Upper lobe of left lung (tissue), 6 donors: ENCODE measurements at places on chromosomes 11 and 22. TPM values are rescaled to one million over a fixed set of nuclear protein-coding genes. Genes with fewer than 3 reads are reported as not detected.

GRCh38 chr22:37609240-37610152 is 862 bp downstream of the GGA1 start:
- no peak for DNase-seq

DNA sequence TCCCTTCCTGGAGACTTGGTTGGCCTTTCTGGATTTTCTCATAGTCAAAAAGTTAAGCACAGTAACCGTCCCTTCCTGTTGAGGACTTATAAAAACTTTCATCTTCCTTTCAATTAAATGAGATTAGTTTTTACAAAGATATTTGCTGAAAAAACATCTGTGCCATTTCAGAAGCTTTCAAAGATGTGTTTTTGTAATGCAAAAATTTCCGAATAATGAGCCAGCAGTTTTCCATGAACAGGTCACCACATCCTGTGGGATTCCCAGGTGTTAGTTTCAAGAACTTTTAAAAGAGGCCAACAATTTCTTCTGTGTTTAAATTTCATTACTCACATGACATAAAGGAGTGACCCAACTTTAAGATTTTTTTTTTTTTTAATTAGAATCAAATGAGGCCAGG is 18.0 kb downstream of the NUP50 start:
- DNase-seq, result no peak

The FXYD6 gene
- total RNA-seq, result 61.4 TPM

DNA sequence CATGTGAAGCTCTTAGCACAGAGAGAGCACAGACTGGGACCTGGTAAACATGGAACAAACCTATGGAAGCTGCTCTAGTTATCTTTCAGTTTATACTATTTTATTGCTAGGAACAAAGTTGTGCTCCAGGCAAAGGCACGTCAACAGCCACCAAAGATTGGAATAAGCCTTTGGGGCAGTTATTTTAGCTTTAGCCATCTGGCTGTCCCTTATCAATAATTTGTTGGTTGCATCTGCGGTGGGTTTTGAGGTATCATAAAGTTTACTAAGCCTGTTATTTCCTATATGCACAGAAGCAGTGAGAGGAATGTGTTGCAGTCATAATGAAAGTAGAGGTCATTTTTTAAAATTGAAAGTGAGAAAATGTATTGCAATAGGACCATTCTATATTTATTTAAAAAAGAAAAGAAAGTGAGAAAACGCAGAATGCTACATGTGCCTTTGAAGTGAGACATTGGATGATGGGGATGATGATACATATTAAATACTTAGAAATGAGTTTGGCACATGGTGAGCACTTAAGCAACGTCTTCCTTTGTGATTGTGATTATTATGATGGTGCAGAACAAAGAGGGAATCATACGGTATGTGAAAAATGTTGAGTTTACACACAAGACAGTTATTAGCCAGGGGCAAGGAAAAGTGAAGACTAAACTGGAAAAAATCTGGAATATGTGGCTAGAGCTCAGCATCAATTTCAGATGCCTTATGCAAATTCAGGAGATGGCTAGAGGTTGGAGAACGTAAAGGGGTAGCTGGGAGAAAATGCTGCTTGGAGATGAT is 58.3 kb downstream of the PRR5L start:
- DNase-seq, result no peak

The NUDT8 gene
- 11.8 TPM for total RNA-seq

DNA sequence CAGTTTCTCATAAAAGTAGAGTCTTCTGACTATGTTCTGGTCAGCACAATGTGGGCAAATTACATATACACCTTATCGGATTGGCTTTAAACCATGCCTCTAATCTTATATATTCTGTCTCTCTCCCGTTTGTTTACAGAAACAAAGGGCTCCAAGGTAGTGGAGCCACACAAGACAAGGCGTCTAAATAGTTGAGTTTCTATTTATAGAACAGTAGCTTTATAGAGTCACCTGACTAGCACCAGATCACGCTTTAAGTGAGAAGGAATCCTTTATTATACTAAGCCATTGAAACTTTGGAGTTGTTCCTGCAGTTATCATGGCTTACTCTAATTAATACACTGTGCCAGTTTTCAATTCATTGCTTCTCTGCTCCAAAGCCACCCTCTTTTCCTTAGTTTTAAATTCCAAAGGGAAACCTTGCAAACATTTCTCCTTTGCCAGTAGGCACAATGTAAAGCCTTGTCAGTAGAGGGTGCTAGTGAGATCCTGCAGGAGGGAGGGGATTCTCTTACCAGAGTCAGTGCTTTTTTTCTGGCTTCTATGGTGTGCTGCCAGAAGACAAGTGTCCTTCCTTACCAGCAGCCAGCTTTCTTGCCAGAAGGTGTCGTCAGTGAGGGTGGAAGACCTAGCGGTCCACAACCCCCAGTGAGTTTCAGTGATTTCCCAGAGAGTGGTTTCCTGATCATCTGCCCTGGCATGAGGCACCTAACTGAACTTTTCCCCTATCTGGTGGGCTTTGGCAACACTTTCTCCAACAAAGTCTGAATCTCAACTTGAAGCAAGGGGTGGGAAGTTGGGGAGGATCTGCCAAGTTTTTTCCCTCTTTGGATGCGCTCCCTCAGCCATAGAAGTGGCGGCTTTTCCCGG is 71.7 kb downstream of the RAB38 start:
- no peak for DNase-seq

GRCh38 chr22:49371325-49372110 is 456.2 kb downstream of the BRD1 start:
- no peak for DNase-seq

The PAFAH1B2 gene
- total RNA-seq, result 83.1 TPM

- DNase-seq, result no peak
Measured at GRCh38 chr11:121132211-121132976, 31.4 kb downstream of the TECTA start.

DNA sequence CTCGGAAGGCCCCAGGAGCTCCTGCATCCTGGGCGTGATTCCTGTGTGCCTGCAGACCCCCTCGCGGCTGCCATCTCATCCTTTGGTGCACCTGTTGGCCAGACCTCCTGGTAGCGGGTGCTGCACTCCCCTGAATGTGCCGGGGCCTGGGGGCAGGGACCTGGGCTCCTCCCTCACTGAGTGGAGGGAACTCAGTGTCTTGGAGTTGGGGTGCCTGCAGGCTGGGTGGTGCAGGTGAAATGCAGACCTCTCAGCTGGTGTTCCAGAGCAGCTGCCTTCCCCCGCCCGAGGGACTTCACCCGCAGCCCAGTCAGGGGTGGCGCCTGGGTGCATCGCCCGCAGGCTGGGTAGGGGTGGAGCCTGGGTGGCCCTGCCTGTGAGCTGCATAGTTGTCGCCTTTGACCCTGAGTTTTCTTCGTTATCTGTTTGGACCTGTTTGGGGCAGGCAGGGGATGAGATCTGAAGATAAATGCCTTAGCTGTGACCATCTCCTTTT is 31.4 kb downstream of the LRP5 start:
- DNase-seq, result peak; percentile 79

The YPEL4 gene
- total RNA-seq, result 2.6 TPM

DNA sequence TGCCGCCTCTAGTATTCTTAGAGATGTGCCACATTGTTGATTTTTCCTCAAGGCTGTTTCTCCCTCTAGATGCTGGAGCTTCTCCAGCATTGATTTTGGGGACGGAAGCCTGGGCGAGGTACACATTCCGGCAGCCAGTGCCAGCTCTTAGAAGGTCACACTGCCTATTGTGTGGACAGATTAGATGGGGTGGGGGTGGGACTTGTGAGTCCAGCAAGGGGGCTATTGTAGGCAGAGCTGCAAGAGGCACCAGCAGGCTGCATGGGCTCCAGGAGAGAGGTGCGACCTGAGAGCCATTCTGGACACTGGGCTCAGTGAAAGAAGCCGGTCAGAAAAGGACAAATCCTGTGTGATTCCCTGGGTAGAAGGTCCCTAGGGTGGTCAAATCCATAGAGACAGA is 12.4 kb downstream of the C11orf21 start:
- DNase-seq, result peak; percentile 21

- no peak for DNase-seq
Measured at GRCh38 chr11:125376856-125377255, 119.2 kb downstream of the FEZ1 start.

The FAM180B gene
- not detected for total RNA-seq

- no peak for DNase-seq
Measured at GRCh38 chr11:125649465-125650166, 24.7 kb downstream of the CHEK1 start.

- DNase-seq, result no peak
Measured at GRCh38 chr22:28002181-28002700, 83.2 kb upstream of the PITPNB start.

DNA sequence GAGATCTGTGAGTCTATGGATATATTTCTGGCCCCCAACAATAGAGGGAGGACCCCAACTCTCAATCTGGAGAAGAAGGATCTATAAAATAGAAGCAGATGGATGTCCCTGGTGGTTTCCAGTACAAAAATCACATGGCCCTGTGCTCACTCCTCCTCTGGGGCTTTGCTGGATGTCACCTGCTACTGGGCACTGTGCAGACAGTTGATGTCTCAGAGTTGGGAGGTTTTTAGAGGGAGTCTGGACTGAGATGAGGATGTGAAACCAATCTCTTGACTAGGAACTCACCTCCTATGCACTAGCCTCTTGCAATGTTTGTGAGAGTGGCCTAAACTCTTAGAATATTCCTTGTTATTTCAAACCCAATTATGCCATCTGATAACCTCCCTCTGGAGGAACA is 107.2 kb downstream of the SCN3B start:
- no peak for DNase-seq

DNA sequence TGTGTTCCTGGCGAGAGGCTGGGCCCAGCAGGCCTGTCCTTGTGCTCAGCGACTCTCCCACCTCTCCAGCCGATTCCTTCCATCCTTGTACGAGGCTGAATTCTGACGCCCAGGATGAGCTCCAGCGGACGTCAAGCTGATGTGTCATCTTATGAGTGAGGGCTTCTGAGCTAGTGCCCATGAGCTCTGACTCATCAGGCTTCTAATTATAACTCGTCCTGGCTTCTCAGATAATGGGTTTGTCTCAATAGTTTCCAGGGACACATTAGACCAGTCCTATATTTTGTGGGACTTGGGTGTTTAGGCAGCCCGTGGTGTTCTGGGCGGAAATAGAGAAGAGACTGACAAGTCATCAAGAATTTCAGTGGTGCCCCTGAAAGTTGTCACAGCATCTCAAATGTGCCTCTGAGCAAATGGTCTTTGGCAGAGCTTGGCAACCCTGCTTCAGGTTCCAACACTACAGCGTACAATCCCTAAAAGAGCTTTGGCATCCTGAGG is 108.2 kb upstream of the CD44 start:
- peak; percentile 6 for DNase-seq

- no peak for DNase-seq
Measured at GRCh38 chr22:41445129-41446056, 1.2 kb downstream of the TOB2 start.

The OR10G7 gene
- total RNA-seq, result not detected

The KDM4E gene
- not detected for total RNA-seq

GRCh38 chr11:101612481-101612880 is 28.7 kb upstream of the TRPC6 start:
- DNase-seq, result no peak

The SLC15A3 gene
- 89.2 TPM for total RNA-seq

DNA sequence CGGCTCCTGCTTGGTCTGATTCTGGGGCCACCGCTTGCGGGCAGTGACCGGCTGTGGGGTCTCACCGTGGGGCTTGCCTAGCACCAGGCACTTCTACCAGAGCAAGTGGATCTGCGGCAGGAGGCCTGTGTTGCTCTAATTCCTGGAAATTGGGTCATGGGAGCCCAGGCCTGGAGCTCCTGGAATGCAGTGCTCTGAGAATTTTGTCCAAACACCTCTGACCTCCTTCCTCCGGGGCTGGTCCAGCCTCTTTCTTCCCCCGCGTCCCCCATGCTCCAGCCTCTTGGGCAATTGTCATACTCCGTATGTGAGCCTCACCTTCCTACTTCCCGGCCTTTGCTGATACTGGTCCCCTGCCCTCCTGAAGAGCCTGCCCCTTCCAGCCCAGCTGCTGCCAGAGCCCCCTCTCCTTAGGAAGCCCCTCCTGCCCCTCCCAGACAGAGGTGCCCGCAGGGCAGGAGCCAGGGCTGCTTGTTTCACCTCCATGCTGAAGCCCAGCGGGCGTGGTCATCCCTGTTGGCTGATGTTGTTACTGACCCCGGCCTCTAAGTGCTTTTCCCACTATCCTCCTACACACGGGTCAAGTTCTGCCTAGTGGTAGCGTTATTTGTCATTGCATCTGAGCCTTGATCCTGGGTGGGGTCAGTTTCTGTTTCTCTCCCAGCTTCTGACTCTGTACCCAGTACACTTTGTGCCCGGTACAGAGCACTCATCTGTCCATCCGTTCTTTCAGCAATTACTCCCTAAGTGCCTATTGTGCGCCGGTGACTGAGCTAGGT is 9.6 kb downstream of the MGAT3 start:
- no peak for DNase-seq

- DNase-seq, result no peak
Measured at GRCh38 chr11:121366038-121366437, 73.5 kb downstream of the SC5D start.

DNA sequence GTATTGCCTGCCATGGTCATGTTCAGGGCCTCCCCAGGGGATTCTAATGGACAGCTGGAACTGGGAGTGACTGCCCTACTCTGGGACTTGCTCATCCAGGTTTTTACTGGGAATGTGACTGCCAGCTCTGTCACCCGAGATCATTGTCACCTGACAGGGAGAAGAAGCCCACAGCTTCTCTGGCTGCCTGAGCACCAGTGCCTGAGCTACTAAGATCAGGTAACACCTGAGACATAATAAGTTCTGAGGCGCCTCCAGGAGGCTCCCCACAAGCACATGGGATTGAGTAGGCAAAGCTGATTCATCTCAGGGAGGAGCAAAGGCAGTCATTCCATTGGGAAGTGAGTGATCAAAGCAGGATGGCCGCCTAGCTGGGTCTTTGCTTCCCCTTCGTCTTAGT is 84.2 kb upstream of the GALNT18 start:
- DNase-seq, result no peak

The MAML2 gene
- total RNA-seq, result 35.6 TPM

DNA sequence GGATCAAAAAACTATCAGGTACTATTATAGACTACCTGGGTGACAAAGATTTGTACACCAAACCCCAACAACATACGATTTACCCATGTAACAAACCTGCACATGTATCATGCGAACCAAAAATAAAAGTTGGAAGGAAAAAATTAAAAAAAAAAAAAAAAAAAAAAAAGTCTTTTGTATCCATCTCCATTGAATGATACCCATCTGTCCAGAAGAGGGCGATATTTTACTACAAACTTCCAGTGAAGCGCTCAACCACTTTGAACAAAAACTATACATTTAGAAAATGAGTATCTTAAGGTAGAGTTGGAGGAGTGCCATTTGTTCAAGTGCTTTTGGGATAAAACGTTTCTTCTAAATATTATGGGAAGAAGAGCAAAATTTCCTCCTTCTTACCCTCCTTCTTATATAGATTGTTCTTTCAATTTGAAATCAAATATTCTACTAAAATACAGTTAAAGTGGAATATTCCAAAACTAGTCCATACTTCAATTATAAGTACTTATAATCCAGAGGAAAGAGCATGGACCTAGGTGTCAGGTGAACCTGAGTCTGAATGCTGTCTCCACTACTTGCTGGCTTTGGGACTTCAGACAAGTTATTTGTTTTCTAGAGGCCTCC is 23.3 kb downstream of the ARL14EP start:
- no peak for DNase-seq

GRCh38 chr11:20536784-20537183 is 62.6 kb upstream of the SLC6A5 start:
- no peak for DNase-seq

The SLC22A12 gene
- total RNA-seq, result not detected
